Activated CD4-positive, alpha-beta memory T cell treated with anti-CD3 and anti-CD28 coated beads, Interleukin-2, amount 10 ng/mL, durations not matched to agents 7 days and 5 days (primary cell): ENCODE measurements at places on chromosomes 11 and 22. TPM values are rescaled to one million over a fixed set of nuclear protein-coding genes. Genes with fewer than 3 reads are reported as not detected.

Gene B4GAT1
- total RNA-seq: 8.7 TPM

DNA sequence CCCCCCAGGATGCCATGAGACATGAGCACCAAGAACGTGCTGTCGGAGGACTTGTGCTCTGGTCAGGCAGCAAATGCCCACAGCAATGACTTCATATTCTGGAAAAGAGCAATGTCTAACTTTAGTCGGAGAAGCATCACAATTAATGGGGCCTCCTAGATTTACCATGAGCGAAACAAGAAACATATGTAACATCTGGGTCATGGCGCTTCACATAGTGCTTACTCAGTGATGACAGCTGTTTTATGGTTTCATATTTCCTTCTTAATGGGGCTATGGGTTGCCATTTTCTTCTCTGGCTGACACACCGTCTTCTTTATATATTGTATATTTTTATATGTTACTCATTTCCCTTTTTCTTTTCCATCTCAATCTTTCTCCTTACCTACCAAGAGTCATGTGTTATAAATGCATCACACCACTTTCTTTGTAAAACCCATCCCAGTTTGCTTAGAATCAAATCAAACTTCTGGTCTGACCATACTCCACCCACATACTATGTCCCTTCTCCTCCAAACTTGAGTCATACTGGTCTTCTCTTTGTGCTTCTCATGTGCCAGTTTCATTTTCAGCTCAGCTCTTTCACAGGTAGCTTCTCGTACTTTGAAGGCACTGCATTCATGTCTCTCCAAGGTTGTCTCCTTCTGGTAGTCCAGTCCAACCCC lies 9.4 kb upstream of the CASP12 start:
- DNase-seq: no peak

DNA sequence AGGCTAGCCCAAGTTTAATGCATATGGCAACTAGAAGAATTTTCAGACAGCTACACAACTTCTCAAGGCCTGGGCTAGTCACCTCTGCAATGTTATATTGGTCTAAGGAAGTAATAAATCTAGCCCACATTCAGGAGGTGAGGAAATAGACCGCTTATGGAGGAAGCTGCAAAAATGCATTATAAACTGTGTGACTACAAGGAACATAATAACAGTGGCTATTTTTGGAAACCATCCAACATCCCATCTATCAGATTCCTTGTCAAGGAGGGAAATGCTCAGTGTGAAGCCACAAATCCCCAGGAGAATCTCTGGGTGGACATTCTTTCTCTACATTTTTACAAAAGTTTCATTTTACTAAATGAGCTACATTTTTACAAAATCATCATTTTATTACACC lies 76.1 kb downstream of the BBOX1 start:
- no peak for DNase-seq

Gene OR56A1
- not detected for total RNA-seq

Gene GLYATL2
- total RNA-seq: not detected

Gene MYRF
- 4.6 TPM for total RNA-seq

GRCh38 chr11:122348659-122349409 lies 232.8 kb upstream of the BLID start:
- no peak for DNase-seq

- no peak for DNase-seq
Measured at GRCh38 chr11:68044145-68044813, 5.5 kb downstream of the TCIRG1 start.

- no peak for DNase-seq
Measured at GRCh38 chr22:44214764-44215163, 34.0 kb downstream of the PARVG start.

Gene ZDHHC13
- total RNA-seq: 26.8 TPM

Gene CNIH2
- 1.9 TPM for total RNA-seq

- no peak for DNase-seq
Measured at GRCh38 chr11:79440571-79441460, at the start of gene TENM4. Gene TENM4, minus strand, starts transcription at chr11:79441030. Its CDS starts 371,086 bp downstream, at chr11:79069944.

GRCh38 chr11:88491674-88492073 lies 154.1 kb upstream of the CTSC start:
- DNase-seq: no peak

Gene NEAT1
- 1,222 TPM for total RNA-seq
